ENCODE measurements at places on chromosomes 4 and X. TPM values are rescaled to one million over a fixed set of nuclear protein-coding genes. Genes with fewer than 3 reads are reported as not detected.

The RTL5 gene
- 4.8 TPM for total RNA-seq

The GPRASP1 gene
- 32.0 TPM for total RNA-seq

The PPP4R3C gene
- total RNA-seq, result not detected

The MAGEA8 gene
- total RNA-seq, result not detected

The PCDH10 gene
- total RNA-seq, result 18.5 TPM

The RRH gene
- 0.16 TPM for total RNA-seq
